Testis (tissue), 5 donors: ENCODE measurements at places on chromosomes 12 and 14.

DNA sequence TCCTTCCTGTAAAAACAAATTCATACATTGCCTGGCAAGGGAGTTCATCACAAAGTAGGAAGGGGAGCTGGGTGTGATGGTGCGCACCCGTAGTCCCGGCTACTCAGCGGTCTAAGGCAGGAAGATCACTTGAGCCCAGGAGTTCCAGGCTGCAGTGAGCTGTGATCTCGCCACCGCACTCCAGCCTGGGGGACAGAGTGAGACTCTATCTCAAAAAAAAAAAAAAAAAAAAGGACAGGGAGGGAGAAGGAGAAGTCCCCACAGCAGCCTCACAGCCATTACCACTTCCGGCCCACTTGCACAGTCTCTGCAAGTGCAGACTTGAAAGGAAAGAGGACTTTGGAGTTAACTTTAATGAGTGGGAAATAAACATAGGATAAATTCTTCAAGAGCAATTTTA is 121.0 kb downstream of the FBXL14 start:
- peak overlapping the region; percentile 18 for H3K27ac ChIP-seq
- no peaks in the 10 kb centered on the region for H3K36me3 ChIP-seq
- no peak overlapping the region for H3K4me3 ChIP-seq
- H3K27me3 ChIP-seq, result no peaks in the 10 kb centered on the region
- DNase-seq, result no peak
- peaks cover 19% of the 10 kb centered on the region for H3K4me1 ChIP-seq

GRCh38 chr14:68011406-68012028 is 191.9 kb downstream of the RAD51B start:
- no peak overlapping the region for H3K27ac ChIP-seq
- DNase-seq, result no peak
- H3K27me3 ChIP-seq, result no peaks in the 10 kb centered on the region
- H3K36me3 ChIP-seq, result no peaks in the 10 kb centered on the region
- no peaks in the 10 kb centered on the region for H3K4me1 ChIP-seq

DNA sequence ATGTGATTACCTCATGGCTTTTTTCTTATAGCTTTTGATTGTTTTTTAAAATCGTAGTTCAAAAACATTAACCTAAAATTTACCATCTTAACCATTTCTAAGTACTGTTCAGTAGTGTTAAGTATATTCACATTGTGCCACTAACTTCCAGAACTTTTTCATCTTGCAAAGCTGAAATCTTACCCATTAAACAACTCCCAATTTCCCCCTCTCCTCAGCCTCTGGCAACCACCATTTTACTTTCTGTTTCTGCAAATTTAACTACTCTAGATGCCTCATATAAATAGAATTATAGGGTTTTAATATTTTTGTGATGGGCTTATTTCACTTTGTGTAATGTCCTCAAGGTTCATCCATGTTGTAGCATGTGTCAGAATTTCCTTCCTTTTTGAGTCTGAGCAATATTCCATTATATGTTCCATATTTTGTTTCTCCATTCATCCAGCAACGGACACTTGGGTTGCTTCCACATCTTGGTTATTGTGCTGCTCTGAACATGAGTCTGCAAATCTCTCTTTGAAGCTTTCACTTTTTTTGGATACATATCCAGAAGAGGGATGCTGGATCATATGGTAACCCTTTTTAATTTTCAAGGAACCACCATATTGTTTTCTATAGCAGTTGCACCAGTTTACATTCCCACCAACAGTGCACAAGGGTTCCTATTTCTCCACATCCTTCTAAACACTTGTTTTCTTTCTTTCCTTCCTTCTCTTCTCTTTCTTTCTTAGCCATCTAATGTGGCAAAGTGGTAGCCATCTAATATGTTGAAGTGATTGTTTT is 5.0 kb downstream of the HIF1A start:
- no peak overlapping the region for H3K4me3 ChIP-seq
- peaks cover 8% of the 10 kb centered on the region for H3K4me1 ChIP-seq
- DNase-seq, result no peak
- no peaks in the 10 kb centered on the region for H3K36me3 ChIP-seq

- no peaks in the 10 kb centered on the region for H3K27me3 ChIP-seq
- no peaks in the 10 kb centered on the region for H3K36me3 ChIP-seq
- H3K4me3 ChIP-seq, result no peak overlapping the region
- H3K27ac ChIP-seq, result no peak overlapping the region
- no peak for DNase-seq
- H3K4me1 ChIP-seq, result no peaks in the 10 kb centered on the region
Measured at GRCh38 chr12:118344829-118345228, 27.9 kb downstream of the TAOK3 start.

- H3K4me1 ChIP-seq, result no peaks in the 10 kb centered on the region
- no peaks in the 10 kb centered on the region for H3K36me3 ChIP-seq
- no peaks in the 10 kb centered on the region for H3K27me3 ChIP-seq
- no peak overlapping the region for H3K4me3 ChIP-seq
- no peak overlapping the region for H3K27ac ChIP-seq
Measured at GRCh38 chr12:49043856-49044258, 16.7 kb downstream of the KMT2D start.

DNA sequence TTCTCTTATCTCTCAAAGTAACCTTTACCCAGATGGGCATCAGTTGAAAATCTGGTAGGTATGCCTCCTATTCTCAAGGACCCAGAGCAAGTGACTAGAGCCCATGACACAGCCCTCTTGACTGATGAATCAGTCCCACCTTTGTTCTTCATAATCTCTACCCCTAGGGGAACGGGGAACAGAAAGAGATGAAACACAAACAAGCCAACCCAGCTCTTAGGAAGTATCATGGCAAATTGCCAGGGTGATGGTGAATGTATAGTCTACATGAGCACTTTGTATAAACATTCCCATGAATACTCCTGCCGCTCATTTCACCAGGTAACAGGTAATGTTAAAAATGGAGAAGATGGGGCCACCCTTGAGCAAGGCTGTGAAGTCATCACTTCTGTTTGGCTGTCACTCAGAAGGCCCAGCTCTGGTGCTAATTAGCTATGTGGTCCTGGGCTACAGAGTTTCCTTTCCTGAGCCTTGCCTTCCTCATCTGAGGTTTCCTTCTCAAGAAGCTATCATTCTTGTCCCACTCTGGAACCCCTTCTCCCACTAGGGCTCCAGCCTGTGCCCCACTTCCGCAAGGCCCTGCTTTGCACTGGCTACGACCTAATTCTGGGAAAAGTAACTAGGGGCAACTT is 161.7 kb downstream of the ANO2 start:
- no peaks in the 10 kb centered on the region for H3K27me3 ChIP-seq
- DNase-seq, result no peak
- no peak overlapping the region for H3K4me3 ChIP-seq
- no peak overlapping the region for H3K27ac ChIP-seq

GRCh38 chr12:85060916-85061315 is 24.8 kb downstream of the LRRIQ1 start:
- H3K36me3 ChIP-seq, result no peaks in the 10 kb centered on the region
- no peaks in the 10 kb centered on the region for H3K4me1 ChIP-seq
- H3K4me3 ChIP-seq, result no peak overlapping the region
- H3K27me3 ChIP-seq, result no peaks in the 10 kb centered on the region

- H3K36me3 ChIP-seq, result no peaks in the 10 kb centered on the region
- peaks cover 22% of the 10 kb centered on the region for H3K4me1 ChIP-seq
- H3K27ac ChIP-seq, result no peak overlapping the region
- DNase-seq, result no peak
- H3K27me3 ChIP-seq, result no peaks in the 10 kb centered on the region
Measured at GRCh38 chr14:94158239-94158883, 15.8 kb upstream of the PPP4R4 start.
